ENCODE measurements at places on chromosomes 12 and 14.

DNA sequence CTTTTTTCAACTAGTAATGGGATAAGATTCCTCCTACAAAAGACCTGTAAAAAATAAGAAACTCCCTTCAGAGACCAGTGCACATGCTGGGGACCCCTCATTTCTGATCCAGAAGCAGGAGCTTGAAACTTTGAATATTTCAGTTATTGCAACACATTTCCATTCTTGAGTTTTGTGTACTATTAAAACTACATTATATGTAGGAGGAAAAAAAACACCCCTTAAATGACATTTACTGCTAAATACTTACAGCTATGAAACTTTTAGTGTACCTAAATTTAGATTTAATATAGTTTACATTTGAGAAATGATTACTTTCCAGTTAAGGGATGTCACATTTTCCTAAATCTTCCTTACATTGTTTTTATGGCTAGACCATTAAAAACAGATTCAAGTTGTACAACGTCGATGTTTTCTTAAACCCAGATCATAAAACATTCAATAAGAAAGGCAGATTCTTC is 4.1 kb downstream of the LRIG3 start:
- DNase-seq = no peak

- DNase-seq = no peak
These were observed 1.9 kb downstream of the FAM181A start for GRCh38 chr14:93929048-93929535.

DNA sequence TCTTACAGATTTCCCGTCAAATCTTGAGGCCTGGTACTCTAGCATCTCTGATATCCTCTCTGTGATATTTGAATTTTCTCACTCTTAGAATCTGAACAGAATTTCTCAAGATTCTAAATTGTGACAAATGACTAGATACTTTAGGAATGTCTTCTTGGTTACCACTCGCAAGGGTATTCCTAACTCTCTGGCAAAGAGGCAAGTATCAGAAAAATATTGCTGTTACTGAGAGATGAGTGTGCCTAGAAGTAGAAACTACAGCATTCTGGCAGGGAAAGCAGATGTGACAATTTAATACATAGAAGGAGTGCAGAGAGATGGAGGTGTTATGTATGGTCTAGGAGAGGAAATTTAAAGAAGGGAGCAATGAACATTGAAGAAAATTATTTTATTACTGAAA is 467.8 kb downstream of the LRIG3 start:
- DNase-seq = peak; percentile 69

DNA sequence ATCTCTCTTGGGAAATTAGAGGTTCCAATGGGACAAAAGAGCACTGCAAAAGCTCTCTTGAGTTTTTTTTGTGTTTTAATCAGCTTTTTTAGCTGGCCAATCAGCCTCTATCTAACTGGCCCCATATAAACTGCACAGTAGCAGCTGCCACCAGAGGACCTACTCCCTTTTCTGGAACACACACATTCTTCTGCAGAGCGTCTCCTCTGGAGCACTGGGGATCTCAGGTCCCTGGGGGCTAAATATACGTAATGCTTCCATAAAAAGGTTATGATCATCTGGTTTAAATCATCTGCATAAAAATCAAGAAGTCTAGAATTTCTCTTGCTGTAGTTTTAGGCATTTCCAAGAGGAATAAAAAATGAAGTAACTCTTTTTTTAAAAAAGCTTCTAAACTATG is 32.3 kb downstream of the TSPAN8 start:
- DNase-seq = no peak

DNA sequence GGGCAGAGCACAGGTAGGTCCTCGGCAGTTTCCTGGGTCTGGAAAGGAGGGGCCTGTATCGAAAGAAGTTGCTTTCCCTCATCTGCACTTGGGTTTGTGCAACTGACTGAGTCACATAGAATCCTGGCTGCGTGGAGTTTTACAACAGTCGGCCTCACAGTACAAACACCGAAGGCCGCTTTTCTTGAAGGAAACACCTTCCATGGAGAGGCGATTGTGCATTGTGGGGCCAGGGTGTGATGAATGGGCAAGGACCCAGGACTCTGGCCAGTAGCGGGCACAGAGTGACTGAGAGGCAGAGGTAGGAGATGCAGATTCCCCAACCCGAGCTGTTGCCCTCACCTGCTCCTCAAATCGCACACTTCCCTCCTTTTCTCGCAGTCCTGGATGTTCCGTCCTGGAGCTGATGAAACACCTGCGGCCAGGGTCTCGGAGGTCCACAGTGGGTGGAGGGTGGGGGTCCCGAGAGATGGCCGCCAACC is 7.7 kb downstream of the CCND2 start:
- peak; percentile 31 for DNase-seq
